ENCODE measurements at places on chromosomes 11 and 22. TPM values are rescaled to one million over a fixed set of nuclear protein-coding genes. Genes with fewer than 3 reads are reported as not detected.
A peak's percentile ranks its signal among the peaks of the same experiment; 100 is the strongest.

Gene KIAA0930
- 78.6 TPM for total RNA-seq

GRCh38 chr11:105718641-105719040 is 108.8 kb downstream of the GRIA4 start:
- H3K27me3 ChIP-seq: no peaks in the 10 kb centered on the region
- H3K4me3 ChIP-seq: no peak overlapping the region
- 0 out of 2 replicates have a peak overlapping the region, but pooled peaks have one; percentile 70 for H3K27ac ChIP-seq
- H3K4me1 ChIP-seq: peaks cover 11% of the 10 kb centered on the region
- H3K36me3 ChIP-seq: no peaks in the 10 kb centered on the region

- H3K27ac ChIP-seq: no peak overlapping the region
- no peak overlapping the region for H3K4me3 ChIP-seq
- no peaks in the 10 kb centered on the region for H3K36me3 ChIP-seq
Measured at GRCh38 chr11:123475469-123475868, 45.4 kb downstream of the GRAMD1B start.

DNA sequence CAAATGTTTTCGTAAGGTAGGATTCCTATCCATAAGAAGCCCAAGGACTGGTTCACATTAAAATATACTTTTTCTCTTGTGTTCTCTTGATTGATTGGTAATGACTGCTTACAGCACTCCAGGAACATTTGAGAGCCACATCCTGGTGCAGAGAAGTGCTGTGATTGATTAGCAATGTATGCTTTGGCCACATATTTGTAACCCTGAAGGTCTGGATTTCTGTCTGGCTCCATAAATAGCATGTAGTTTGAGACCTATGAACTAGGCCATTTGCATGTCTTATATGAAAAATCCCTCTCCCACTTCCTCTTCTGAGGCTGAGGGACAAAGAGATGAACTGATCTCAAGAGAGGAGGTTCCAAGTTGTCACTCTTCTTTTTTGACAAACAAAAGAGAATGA is 49.3 kb upstream of the CD44 start:
- no peaks in the 10 kb centered on the region for H3K27me3 ChIP-seq
- no peaks in the 10 kb centered on the region for H3K4me1 ChIP-seq
- no peak overlapping the region for H3K27ac ChIP-seq
- H3K4me3 ChIP-seq: no peak overlapping the region
- DNase-seq: no peak

Gene TMEM121B
- 7.2 TPM for total RNA-seq

All from GM23338 (cell line).